ENCODE measurements at places on chromosomes 12 and 14. TPM values are rescaled to one million over a fixed set of nuclear protein-coding genes. Genes with fewer than 3 reads are reported as not detected.

Gene BEST3
- 0.48 TPM for polyA plus RNA-seq

- DNase-seq = no peak
Measured at GRCh38 chr12:94148739-94149118, 352 bp downstream of the PLXNC1 start.

Gene CLEC6A
- polyA plus RNA-seq = 0.27 TPM

Gene OVCH1
- 0.78 TPM for polyA plus RNA-seq

Gene GPD1
- polyA plus RNA-seq = 68.6 TPM

Gene MUCL1
- polyA plus RNA-seq = 0.25 TPM

- DNase-seq = no peak
Measured at GRCh38 chr14:79064214-79064613, 894.0 kb downstream of the NRXN3 start.

Gene PABPN1
- 309 TPM for polyA plus RNA-seq

DNA sequence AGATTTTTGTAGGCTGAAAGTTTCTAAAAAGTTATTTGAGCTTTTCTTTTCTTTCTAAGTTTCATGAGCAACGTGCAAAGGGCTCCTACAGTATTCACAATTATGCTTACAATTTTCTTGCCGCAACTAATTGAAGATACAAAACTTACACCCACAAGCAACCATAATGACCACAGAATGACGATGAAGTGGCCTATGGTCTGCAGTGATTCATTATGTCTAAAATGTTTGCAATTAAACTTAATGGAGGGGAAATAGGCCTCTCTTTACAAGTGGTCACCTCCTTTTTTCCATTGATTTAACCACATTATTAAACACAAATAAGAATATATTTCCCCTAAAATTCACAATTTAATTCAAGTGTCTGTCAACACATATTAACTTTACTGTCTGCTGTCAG is 732.6 kb upstream of the FLRT2 start:
- DNase-seq = no peak

DNA sequence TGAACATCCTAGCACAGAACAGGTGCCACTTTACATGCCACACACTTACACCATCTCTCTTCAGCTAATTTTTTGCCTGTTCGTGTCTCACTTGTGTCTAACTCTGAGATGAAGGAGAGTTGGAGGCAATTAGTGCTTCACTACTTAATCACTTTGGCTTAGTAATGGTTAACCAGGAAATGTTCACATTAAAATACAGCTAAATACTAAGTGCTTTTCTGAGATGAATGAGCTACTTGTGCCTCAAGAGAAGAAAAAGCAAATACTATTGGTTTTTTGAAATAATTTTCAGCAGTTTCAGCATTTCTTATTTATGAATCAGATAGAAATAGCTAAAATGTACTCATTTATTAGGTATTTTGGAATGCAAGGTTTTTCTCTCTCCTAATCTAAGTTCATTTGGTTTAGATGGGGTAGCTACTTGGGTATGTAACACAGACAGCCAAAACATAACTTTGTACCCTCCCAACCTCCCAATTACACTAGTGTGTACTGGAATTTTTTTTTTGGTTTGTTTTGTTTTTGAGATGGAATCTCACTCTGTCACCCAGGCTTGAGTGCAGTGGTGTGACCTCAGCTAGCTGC is 1474.1 kb upstream of the SEL1L start:
- DNase-seq = no peak

DNA sequence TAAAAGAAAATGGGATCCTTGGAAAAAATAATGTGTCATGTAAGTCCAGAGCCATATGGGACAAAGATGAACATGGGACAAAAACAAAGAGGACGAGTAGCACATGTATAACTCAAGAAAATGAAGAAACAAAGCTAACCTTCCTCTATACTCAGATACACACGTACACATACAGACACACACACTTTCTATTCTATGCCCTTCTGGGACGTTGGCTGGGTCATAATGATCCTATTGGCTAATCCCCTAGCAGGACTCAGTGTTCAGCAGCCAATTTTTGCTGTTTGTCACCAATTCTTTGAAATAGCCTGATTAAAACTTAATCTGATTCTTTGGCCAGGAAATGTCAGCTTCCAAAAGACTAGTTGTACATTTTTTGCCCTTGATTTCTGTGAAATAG is 189.4 kb upstream of the FOXG1 start:
- no peak for DNase-seq

DNA sequence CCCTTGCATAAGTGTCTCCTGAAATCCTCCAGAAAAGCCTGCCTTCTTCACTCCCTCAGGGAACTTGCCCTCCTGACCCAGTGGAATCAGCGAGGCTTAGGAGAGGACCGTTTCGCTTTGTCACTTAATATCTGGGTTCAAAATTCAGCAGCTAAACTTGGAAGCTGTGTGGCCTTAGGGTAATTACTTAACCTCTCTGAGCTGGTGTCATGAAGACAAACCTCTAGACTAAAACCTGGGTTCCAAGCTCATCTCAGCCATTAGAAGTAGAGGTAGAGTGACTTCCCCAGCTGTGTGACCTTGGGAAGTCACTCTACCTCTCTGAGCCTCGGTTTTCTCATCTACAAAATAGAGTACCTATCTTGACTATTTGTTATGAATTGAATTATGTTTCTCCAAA is 18.3 kb upstream of the RBM19 start:
- no peak for DNase-seq

DNA sequence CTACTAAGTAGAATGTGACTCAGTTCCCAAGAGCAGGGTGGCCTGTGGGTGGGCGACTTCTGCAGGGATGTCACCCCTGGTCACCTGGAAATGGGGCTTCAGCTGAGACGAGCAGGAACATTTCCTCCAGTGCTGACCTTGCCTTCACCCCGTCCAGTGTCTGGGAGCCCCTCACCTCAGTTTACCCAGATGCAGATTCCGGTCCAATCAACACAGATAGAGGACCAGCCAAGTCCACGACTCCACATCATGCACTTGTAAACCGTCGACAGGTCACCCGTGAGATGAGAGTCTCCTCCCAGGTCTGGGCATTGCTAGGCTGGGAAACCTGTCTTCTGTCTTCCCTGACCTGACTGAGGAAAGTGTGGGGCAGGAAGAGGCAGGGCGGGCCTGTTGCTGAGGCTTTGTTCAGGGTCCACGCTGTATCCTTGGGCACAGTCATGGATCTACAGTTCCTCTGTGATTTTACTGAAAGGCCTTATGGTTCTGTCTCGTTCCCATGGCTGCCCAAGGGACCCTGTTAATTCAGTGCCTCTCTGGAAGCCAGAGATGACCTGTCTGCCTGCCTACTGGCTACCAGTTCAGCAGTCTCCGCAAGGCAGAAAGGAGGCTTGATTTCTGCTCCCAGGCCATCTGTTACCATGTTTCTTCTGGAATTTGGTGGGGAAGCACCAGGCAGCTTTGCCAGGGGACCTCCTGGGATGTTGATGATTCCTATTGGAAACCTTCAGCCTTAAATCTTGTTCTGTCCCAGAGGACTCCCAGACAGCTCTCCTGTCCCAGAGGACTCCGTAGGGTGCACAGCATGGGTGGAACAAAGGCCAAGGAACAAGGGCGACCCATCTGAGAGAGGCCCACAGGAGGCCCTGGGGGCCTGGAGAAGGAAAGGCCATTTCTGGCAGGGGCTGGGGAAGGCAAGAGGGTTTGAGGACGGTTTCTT is 288.5 kb upstream of the RTL1 start:
- DNase-seq = no peak

- DNase-seq = no peak
Measured at GRCh38 chr14:55800156-55800785, 220.3 kb downstream of the KTN1 start.

- no peak for DNase-seq
Measured at GRCh38 chr12:4719821-4720636, at the start of gene GALNT8. TSS of gene GALNT8 (plus strand) at chr12:4720400. CDS start at chr12:4720678, 278 bp downstream.

- no peak for DNase-seq
Measured at GRCh38 chr12:4506870-4507269, 31.8 kb upstream of the RAD51AP1 start.

Gene KLRC1
- polyA plus RNA-seq = 2.2 TPM

DNA sequence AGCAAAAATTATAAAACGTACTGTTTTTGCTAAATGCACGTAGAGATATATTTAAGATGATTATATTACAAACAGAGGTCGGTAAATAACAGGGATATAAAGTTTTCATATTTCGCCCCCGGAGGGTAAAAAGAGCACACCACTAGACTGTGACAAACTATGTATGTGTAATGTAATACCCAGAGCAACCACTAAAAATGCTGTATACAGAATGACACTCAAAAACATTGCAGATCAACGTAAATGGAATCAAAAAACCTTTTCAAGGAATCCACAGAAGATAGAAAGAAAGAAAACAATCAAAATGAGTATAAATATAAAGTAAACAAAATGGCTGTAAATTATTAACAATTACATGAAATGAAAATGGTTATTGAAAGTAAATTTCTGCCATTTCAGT is 37.6 kb upstream of the PRB4 start:
- no peak for DNase-seq

Data from left kidney (tissue), 8 donors.